ENCODE measurements at places on chromosomes 6 and 20.

GRCh38 chr6:150377211-150377781 lies 8.5 kb downstream of the IYD start:
- no peak overlapping the region for H3K27ac ChIP-seq
- peaks cover 21% of the 10 kb centered on the region for H3K27me3 ChIP-seq
- no peaks in the 10 kb centered on the region for H3K36me3 ChIP-seq

DNA sequence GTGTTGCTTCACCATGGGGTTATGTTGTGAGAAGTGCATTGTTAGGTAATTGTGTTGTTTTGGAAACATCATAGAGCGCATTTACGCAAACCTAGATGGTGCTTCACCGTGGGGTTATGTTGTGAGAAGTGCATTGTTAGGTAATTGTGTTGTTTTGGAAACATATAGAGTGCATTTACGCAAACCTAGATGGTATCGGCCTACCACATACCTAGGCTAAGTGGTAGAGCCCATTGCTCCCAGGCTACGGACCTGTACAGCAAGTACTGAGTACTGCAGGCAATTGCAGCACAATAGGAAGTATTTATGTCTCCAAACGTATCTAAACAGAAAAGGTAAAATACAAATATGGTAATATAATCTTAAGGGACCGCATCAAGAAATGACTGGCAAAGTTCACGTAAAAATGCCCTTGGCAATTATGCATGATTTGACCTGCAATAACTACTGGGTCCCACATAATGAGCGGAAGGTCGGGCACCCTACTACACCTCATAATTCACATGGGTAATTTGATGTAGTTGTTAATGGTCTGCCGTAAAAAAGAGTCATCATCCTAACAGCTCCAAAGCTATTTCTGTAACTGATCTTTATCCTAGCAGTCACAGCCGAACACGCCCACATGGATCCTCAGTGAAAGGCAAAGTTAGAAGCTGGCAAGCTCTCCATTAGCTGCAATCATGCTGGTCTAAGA lies 76.0 kb downstream of the RSPH3 start:
- no peaks in the 10 kb centered on the region for H3K27me3 ChIP-seq
- H3K4me1 ChIP-seq = peaks cover 8% of the 10 kb centered on the region
- no peaks in the 10 kb centered on the region for H3K36me3 ChIP-seq
- no peak for DNase-seq

- DNase-seq = no peak
- H3K27me3 ChIP-seq = no peaks in the 10 kb centered on the region
- H3K36me3 ChIP-seq = peaks cover 11% of the 10 kb centered on the region
- H3K4me3 ChIP-seq = peak overlapping the region; percentile 81
- peaks cover 40% of the 10 kb centered on the region for H3K4me1 ChIP-seq
Observed at GRCh38 chr6:71287926-71288227, 734 bp upstream of the OGFRL1 start.

DNA sequence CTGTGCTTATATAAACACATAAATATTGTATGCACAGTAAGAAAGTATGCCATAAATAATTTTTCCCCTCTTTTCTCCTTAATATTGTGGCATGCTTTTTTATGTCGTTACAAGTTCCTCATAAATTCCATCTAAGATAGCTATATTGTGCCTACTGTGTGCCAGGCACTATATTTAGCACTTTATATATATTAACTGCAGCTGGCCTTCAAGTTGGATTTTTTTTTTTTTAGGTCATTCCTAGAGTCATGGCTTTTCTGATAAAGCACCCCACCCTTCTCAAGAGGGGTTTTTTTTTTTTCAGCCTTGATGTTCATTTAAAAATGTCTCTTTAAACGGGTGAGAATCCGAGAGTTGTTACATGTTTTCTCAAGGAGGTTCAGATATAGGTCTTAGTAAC lies 42.8 kb upstream of the RNF8 start:
- H3K4me1 ChIP-seq = no peaks in the 10 kb centered on the region
- no peaks in the 10 kb centered on the region for H3K27me3 ChIP-seq
- no peak overlapping the region for H3K4me3 ChIP-seq
- H3K27ac ChIP-seq = no peak overlapping the region
- peaks cover 16% of the 10 kb centered on the region for H3K36me3 ChIP-seq
- DNase-seq = no peak

- peaks cover 10% of the 10 kb centered on the region for H3K27me3 ChIP-seq
- no peak overlapping the region for H3K27ac ChIP-seq
- no peaks in the 10 kb centered on the region for H3K4me1 ChIP-seq
Observed at GRCh38 chr6:44496665-44497369, 109.3 kb downstream of the CDC5L start.

- H3K4me1 ChIP-seq = no peaks in the 10 kb centered on the region
- H3K4me3 ChIP-seq = no peak overlapping the region
- no peaks in the 10 kb centered on the region for H3K27me3 ChIP-seq
- no peak overlapping the region for H3K27ac ChIP-seq
Observed at GRCh38 chr6:110170081-110170480, 9.4 kb downstream of the WASF1 start.

GRCh38 chr6:44456070-44456965 lies 68.8 kb downstream of the CDC5L start:
- no peak overlapping the region for H3K4me3 ChIP-seq
- H3K27me3 ChIP-seq = peaks cover 6% of the 10 kb centered on the region
- no peak for DNase-seq
- H3K36me3 ChIP-seq = peaks cover 9% of the 10 kb centered on the region
- no peak overlapping the region for H3K27ac ChIP-seq

GRCh38 chr6:1895721-1896120 lies 286.0 kb downstream of the FOXC1 start:
- no peak overlapping the region for H3K4me3 ChIP-seq
- DNase-seq = no peak
- no peaks in the 10 kb centered on the region for H3K4me1 ChIP-seq
- no peaks in the 10 kb centered on the region for H3K27me3 ChIP-seq

GRCh38 chr6:108993876-108994275 lies 100.8 kb downstream of the SESN1 start:
- H3K36me3 ChIP-seq = peaks cover 28% of the 10 kb centered on the region
- H3K27me3 ChIP-seq = no peaks in the 10 kb centered on the region
- no peak for DNase-seq
- no peaks in the 10 kb centered on the region for H3K4me1 ChIP-seq
- H3K4me3 ChIP-seq = no peak overlapping the region
- no peak overlapping the region for H3K27ac ChIP-seq

GRCh38 chr6:118810420-118811027 lies 83.4 kb upstream of the ASF1A start:
- H3K27ac ChIP-seq = peak overlapping the region; percentile 91
- no peaks in the 10 kb centered on the region for H3K27me3 ChIP-seq
- peak overlapping the region; percentile 62 for H3K4me3 ChIP-seq
- H3K4me1 ChIP-seq = peaks cover 15% of the 10 kb centered on the region
- H3K36me3 ChIP-seq = peaks cover 10% of the 10 kb centered on the region

DNA sequence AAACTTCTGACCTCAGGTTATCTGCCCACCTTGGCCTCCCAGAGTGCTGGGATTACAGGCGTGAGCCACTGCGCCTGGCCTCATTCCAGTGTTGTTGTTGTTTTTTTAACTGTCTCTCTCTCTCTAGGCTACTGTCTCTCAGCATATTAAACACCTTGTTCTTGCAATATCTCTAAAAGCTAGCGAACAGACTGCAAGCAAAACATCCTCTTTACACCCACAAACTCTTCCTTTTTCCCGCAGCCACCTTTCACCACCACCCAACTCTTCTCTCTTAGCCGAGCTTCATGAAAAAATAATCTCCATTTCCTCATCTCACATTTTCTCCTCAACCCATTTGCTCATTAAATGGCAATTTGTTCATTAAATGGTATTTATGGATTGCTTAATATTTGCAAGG lies 45.5 kb downstream of the SGK1 start:
- H3K27me3 ChIP-seq = no peaks in the 10 kb centered on the region
- H3K36me3 ChIP-seq = no peaks in the 10 kb centered on the region
- H3K4me1 ChIP-seq = peaks cover 4% of the 10 kb centered on the region
- DNase-seq = no peak
- no peak overlapping the region for H3K27ac ChIP-seq

DNA sequence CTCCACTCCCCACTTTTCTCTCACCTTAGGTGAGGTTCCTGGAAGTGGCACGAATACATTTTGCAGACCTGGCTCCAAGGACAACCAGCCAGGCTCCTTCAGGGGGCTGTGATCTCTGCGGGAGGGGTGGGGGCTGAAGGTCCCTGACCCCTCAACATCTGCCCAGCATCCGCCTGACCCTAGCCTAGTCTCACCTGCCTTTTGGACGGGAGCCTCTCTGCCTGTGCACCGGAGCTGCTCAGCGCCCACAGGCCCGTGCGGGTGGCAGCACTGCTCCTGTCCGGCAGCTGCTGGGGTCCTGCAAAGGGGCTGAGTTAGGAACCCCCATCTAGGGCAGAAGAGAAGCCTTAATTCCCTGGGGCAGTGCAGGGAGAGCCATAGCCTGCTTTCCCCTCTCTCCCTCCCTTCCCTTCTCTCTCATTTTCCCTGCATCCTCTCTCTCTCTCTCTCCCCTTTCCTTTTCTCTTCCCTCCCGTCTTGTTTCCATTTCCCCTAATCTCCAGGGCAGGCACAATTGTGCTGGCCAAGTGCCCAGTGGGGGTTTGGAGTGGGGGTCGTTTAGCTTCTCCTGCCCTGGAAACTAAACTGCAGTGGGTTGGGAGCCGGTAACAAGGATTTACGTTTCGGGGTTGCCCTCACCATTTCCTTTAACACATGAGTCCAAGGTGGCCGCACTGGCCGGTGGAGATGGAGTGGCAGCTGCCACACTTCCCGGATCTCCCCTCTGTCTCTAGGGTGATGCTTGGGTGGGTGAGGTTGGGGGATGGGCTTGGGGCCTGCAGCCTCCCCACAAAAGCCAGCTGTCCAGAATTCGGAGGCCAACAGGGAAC lies 54.1 kb downstream of the CTCFL start:
- no peak for DNase-seq
- H3K27me3 ChIP-seq = peaks cover 4% of the 10 kb centered on the region
- H3K36me3 ChIP-seq = no peaks in the 10 kb centered on the region
- no peak overlapping the region for H3K4me3 ChIP-seq
- no peak overlapping the region for H3K27ac ChIP-seq
- H3K4me1 ChIP-seq = peaks cover 49% of the 10 kb centered on the region

DNA sequence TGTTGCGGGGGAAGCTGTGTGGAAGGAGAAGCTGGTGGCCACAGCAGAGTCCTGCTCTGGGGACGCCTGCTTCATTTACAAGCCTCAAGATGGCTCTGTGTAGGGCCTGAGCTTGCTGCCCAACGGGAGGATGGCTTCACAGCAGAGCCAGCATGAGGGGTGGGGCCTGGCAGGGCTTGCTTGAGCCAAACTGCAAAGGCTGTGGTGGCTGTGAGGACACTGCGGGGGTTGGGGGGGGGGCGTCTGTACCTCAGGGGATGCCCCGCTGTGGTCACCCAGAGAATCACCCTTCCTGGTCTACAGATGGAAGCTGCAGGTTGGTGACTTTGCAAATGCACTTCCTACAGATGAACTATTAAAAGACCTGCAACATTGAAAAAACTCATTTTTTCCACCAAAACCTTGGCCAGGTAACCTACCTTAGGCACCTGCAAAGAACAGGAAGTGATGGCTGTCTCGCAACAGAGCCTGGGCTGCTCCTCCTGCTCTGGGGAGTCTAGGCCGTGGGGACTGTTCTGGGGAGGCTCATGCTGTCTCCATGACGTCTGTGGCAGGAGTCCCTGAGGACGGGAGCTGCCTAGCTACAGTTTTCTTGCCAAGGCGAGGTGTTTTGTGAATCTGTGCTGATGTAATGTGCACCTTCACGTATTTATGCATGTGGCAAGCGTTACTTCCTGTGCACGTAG lies 7.3 kb downstream of the NPBWR2 start:
- peak; percentile 79 for DNase-seq
- H3K4me1 ChIP-seq = peaks cover 40% of the 10 kb centered on the region
- H3K27ac ChIP-seq = peak overlapping the region; percentile 94
- H3K36me3 ChIP-seq = peaks cover 14% of the 10 kb centered on the region

DNA sequence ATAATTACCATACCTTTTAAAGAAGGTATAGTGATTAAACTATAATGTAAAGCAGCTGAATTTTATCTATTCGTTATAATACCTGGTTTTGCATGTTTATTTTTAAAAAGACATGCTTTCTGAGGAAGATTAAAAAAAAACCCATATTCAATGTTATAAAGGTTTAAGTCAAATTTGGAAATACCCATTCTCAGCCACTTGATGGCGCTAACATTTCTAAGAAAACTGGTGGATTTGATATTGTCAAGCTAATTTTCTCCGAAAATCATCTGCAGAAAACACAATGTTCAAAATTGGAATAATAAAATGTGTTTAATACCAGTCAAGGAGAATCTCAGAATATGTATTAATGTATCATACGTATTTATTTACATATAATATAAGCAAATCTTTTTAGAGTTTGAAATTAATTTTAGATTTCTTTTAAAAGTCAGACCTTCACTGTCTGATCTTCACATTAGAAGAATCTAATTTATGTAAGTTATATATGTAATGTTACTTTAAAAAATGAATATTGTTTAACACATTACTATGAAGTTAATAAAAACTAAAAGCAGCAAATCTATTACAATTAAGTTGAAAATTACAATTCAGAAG lies 35.0 kb downstream of the SHPRH start:
- no peak overlapping the region for H3K27ac ChIP-seq
- peak; percentile 3 for DNase-seq

GRCh38 chr20:36587388-36588070 lies 14.1 kb downstream of the TGIF2 start:
- H3K27me3 ChIP-seq = no peaks in the 10 kb centered on the region
- H3K4me3 ChIP-seq = no peak overlapping the region
- peak overlapping the region; percentile 81 for H3K27ac ChIP-seq
- DNase-seq = no peak

DNA sequence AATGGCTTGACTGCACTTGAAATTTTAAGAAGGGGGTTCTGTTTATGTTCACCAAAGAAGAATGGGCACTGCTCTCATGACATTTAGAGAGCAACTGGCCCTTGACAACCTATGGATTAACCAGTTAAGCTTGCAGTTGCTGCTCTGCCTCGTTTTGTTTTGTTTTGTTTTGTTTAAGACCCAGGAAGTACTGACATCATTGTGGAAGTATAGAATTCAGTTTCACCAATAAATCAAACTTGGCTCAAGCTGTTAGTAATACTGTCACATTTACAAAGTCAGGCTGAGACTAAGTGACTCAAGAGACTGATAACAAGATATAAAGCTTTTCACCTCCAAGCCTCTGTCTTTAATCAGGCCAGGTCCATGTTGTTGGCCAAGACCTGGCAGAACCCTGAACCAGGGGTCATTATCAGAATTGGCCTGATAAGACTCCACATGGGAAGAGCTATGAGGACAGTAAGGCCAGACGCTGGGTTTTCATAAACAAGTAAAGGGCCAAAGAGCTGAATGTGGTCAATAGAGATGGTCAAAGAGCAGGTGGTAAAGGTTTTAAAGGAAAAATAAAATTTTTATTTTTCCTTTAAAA lies 99.4 kb upstream of the VGLL2 start:
- no peaks in the 10 kb centered on the region for H3K4me1 ChIP-seq
- H3K27ac ChIP-seq = no peak overlapping the region
- H3K36me3 ChIP-seq = no peaks in the 10 kb centered on the region
- H3K4me3 ChIP-seq = no peak overlapping the region
- DNase-seq = no peak

DNA sequence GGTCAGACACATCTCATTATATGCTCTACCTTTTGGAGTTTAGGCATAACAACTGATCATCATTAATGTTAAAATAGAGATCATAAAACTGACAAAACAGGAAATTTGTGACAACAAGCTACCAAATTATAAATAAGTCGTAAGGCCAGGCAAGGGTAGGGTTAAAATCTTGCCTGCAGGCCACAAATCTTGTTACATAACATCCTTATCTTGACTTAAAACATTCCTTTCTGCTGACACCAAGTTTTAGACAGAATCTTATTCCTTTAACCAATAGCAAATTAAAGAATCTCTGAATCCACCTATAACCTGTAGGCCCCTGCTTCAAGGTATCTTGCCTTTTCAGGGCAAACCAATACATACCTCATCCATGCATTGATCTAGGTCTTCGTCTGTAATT lies 32.5 kb upstream of the NKAIN2 start:
- H3K27ac ChIP-seq = no peak overlapping the region
- H3K27me3 ChIP-seq = no peaks in the 10 kb centered on the region
- no peaks in the 10 kb centered on the region for H3K36me3 ChIP-seq
- H3K4me1 ChIP-seq = no peaks in the 10 kb centered on the region
- DNase-seq = no peak
